ENCODE measurements at places on chromosomes 5 and 9.

DNA sequence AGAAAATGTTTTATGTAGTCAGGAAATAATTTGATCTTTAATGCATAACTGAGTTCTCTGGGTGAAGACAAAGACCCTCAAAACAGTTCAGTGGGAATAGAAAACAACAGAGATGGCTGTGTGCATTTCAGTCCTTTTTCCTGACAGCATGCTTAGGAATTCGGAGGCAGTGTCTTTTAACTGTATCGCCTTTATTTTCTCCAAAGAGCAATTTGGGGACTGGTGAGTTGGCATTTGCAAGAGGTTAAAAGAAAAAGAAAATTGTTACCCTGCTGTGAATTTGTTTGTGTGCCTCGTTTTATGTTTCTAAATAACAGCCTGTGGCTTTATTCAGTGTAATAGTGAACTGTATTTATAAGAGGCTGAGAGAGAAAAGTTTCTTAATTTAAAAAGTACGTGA is 227.8 kb upstream of the DMAC1 start:
- no peak for DNase-seq

GRCh38 chr5:171474230-171474813 is 54.9 kb downstream of the FGF18 start:
- DNase-seq: no peak

DNA sequence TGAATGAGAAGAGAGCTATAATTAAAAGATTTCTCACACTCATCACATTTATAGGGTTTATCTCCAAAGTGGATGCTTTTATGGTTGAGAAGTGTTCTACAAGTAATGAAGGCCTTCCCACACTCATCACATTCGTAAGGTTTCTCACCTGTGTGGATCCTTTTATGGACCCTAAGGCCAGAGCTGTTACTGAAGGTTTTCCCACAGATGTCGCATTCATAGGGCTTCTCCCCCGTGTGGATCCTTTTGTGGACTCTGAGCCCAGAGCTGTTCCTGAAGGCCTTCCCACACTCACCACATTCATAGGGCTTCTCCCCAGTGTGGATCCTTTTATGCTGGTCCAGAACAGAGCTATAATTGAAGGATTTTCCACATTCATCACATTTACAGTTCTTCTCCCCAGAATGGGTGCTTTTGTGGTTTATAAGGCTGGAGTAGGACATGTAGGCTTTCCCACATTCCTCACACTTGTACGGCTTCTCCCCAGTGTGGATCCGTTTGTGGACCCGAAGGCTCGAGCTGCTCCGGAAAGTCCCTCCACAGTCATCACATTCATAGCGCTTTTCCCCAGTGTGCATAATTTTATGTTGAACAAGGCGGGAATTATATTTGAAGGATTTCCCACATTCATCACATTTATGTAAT is 10.5 kb downstream of the ZFP62 start:
- no peak for DNase-seq

- DNase-seq: peak; percentile 52
Observed at GRCh38 chr9:127903557-127904475, 4.4 kb upstream of the ST6GALNAC6 start.
